Glomerular endothelial cell (primary cell): ENCODE measurements at places on chromosomes 11 and 22. TPM values are rescaled to one million over a fixed set of nuclear protein-coding genes. Genes with fewer than 3 reads are reported as not detected.

Gene KRTAP5-7
- not detected in 2 replicates for total RNA-seq

Gene SMC1B
- total RNA-seq: not detected in 2 replicates

DNA sequence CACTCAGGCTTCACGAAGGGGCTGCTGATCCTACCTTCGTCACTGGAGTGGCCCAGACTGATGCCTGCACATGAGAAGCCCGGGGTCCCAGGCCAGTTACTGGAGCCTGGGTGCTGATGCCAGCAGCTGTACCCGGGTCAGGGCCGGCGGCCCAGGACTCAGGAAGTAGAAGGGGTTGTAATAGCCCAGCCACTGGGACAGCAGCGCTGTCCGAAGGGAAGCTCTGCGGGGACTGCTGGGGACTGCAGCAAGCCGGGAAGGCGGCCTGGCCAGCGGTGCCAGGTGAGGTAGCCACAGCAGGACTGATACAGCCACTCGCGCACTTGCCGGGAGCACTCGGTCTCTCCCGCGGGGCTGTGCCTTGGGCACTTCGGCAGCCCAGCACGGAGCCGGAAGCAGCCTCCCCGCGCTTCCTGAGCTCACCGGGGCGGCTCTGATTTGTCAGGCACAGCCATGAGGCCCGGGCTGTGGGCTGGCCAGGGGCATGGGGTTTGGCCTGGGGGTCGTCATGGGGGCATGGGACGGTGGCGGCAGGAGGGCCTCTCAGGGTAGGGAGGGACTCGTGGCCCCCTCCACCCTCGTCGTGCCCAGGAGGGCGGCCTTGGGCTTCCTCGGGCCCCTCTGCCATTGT lies 13.9 kb upstream of the OR8K1 start:
- no peak for DNase-seq

DNA sequence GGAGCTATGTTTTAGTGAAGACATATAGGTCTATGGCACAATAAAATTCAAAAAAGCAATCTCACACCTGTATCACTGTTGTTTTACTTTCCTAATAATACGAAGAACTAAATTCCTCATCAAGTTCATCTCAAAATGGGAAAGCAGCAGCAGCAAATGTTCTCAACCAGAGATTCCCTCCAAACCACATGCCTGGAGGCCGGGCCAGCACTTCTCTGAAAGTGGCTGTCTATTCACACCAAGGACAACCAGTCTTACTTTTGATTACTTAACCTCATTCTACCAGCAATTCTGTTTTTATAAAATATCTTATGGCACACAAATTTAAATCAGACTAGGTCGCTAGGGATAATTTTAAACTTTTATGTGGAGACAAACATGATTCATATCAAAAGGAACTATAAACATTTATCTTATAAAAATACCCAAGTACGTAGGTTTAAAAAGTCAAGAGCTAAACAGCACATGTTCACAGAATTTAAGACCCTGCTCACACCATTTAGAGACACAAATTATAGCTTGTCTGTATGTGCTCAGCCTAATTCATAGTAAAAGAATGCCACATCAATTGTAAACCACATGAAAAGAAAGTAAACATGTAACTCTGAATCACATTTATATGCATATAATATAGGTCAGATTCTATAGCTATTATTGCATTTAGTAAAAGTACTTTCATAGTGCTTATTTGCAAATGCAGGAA lies 46.1 kb downstream of the RRAS2 start:
- no peak for DNase-seq

DNA sequence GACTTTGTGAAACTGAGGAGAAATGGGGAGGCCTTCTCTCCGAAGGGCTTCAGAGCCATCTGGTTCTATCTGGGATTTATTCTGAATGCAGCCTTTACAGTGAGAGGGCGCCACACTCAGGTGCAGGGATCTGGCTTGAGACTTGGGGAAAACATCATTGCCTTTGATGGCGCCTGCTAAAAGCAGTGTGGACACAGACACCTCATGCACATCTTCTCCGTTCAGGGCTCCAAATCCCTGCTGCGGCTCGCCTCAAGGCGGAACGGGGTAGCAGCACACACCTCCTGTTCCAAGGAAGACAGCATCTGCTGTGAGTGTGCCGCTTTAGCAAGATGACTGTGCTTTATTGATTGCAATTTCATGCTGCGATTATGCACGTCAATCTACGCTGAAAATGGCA lies 37.1 kb upstream of the OLFML1 start:
- no peak for DNase-seq
